ENCODE measurements at places on chromosomes 3 and 15.

- DNase-seq, result no peak
Measured at GRCh38 chr3:161423911-161424522, 52.7 kb upstream of the SPTSSB start.

DNA sequence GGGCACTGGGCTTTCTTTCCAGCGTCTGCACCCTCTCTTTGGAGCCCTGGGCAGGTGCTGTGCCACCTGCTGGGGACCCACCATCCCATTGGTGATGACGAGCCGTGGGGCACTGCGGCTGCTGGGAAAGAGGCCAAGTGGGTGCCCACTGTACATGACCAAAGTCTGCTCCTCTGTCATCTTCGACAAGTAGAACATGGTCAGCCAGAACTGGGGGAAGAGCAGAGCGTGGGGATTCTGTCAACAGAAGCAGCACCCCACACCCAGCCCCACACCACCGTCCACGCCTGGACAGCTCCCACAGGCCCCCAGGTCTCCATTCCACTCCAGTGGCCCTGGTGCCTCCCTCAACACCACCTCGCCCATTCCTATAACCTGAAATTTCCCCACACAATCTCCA, 9.7 kb downstream of the UROC1 start:
- no peak for DNase-seq

DNA sequence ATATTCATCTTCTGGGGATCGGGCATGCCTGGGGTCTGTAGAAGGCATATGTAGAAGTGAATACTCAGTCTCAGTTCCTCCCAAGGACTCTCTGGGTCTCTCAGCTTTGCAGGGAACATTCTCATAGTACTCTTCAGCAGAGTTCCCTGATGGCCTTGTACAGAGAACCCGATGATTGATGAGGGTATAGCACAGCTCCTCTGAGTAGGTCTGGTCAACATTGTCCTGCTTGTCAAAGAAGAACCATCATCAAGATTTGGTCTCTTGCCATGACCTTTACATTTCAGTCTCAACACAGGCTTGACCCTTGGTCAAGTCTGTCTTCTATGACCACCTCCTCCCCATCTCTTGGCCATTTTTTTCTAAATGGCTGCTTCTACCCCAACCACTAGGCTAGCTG, 9.5 kb downstream of the GCSAM start:
- no peak for DNase-seq

- no peak for DNase-seq
Measured at GRCh38 chr15:79017953-79018352, 72.6 kb downstream of the RASGRF1 start.

GRCh38 chr3:43001094-43001553, 22.0 kb downstream of the GASK1A start:
- no peak for DNase-seq

DNA sequence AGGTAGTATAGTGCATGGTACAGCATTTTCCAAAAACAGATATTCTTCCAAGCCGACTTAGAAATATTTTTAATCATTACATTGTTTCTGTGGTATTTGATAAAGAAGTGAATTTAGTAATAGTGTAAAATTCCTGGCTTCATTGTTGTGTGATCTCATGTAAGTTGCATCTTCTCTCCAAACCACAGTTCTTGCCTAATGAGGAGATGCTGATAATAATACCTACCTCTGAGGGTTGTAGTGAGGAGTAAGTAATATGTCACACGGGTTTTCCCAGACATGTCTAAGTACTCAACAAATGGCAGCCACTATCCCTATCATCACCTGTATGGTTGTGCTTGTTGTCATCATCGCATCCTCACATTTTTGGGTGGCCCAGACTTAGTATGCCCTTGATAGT, 167.3 kb downstream of the SLCO3A1 start:
- DNase-seq, result no peak

DNA sequence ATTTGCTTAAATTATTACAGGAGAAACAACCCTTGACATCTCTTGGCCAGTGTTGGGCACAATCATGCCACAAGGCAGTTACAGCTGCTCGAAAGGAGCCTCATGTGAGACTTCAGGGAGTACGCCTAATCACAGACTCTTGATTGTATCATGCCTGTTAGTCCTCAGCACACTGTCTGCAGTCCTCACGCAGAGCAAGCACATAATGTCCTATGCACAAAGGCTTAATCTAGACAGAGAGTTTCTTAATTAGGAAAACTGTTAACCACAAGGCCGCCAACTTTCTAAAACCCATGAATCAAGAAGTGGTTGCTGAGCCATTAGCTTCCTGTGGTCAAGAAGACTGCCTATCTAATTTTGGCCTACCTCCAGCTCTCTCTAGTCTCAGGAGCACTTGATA, 172.0 kb downstream of the UNC13C start:
- no peak for DNase-seq

DNA sequence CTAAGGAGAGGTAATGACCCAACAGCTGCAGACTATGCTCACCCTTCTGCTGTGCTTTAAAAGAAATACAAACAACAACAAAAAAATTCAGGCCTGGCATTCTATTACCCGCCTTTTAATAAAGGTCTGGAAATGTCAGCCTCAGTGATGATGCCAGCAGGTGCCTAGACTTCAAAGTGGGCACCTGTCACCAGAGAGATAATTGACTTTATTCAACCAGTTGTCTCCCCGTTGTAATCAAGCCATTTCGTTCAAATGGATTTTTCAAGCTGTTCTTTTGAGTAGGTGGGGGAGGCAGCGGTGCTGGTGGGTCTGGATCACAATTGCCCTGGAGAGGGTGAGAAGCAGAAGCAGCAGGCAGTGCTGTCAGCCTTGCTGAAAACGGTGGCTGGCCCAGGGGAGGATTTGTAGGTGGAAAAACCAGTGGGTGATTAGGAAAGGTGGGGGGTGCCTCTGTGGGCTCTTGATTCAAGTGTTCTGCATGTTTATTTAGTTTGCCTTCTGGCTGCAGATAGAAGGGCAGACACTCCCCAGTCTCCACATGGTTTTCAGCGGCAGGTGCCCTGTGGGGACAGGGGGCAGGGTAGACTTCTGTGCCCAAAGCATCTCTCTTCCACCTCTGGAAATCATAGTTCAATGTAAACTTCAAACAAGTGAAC, 300.2 kb upstream of the SLCO3A1 start:
- no peak for DNase-seq

- no peak for DNase-seq
Measured at GRCh38 chr3:28206479-28206878, 34.9 kb upstream of the CMC1 start.

GRCh38 chr3:112709911-112710310, 69.0 kb upstream of the CCDC80 start:
- no peak for DNase-seq

- no peak for DNase-seq
Measured at GRCh38 chr15:101808201-101808600, 3.8 kb upstream of the OR4F15 start.

DNA sequence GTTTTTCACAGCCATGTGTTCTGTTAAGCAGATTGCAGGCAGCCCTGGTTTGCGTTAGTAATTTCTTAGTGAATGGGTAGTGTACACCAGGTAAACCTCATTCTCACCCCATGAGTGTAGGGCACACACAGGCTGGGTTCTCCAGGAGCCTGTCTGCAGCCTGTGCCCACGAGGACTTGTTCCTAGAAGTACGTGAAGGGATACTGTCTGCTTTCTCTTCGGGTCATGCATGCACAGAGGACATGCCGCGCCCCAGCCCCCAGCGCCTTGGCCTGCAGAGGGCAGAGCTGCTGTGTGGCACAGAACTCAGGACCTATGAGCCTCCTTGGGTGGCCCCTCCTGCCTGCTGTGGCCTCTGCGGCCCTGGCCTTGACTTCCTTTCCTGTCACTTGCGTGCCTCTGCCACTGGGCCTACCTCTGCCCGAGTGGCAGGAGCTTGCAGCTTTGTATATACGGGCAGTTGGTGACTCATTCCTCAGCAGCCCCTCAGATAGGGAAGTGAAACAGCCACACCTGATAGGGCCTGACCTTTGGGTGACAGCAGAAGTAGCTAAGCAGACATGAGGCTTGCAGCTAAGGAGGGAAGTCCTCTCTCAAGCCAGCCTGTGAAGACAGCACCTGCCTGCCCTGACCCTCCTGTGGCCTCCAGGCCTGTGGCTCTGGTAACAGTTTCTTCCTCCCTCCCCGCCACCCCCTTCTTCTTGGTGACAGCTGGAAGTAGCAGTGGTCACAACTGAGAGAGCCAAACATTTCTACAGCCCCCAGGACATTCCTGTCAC, 19.5 kb downstream of the PPCDC start:
- peak; percentile 64 for DNase-seq

DNA sequence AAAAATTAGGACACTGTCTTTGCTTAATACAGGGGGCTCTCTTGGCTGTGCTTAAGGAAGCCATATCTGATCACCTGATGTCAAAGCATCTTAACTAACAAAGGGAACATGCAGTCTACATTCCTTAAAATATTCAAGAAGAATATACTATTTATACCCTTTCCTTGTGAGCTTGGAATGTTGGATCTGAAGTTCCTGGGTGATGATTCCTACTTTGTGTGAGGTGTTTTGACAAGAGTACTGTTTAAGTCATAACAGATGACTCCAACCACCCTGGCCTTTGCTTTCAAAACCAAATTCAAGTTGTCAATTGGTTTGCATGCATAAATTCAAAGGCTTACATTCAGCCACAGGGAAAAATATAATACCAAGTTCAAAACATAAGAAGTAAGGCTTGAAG, 862.7 kb upstream of the SEMA6D start:
- no peak for DNase-seq
